ENCODE measurements at places on chromosomes 5 and 9.

DNA sequence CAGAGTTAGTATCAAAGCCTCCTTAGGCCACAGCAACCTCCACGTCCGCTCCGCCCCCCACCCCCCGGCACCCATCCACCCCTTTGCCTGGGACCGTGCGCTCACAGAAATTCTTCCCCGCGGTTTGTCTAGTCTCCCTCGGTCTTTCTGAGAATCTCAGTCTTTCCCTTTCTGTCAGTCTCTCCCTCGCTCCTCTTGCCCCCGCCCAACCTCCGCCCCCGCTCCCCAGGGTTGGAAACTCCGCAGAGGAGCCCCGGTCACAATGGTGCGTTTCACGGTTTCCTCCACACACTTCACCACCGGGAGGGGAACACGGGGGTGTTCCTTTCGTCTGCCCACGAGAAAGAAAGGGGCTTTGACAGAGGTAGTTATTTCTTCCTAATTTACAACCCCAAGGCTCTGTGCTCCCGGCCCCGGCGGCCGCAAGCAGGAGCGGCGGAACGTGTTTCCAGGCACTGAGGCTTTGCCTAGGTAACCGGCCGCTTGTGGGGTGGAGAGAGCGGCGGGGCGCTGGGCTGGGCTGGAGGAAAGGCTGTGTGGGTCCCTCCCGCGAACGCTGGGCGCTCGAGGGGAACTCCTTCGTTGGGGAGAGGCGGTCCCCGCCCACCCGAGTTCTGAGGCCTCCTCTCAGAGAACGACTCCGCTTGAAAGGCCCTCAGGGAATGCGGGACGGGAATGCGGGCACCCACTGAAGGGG, 2.1 kb downstream of the NR4A3 start:
- no peak for DNase-seq

- no peak for DNase-seq
These were observed 144.9 kb downstream of the GOLPH3 start for GRCh38 chr5:32029261-32029660.

GRCh38 chr5:40334242-40334635, 345.5 kb upstream of the PTGER4 start:
- no peak for DNase-seq

DNA sequence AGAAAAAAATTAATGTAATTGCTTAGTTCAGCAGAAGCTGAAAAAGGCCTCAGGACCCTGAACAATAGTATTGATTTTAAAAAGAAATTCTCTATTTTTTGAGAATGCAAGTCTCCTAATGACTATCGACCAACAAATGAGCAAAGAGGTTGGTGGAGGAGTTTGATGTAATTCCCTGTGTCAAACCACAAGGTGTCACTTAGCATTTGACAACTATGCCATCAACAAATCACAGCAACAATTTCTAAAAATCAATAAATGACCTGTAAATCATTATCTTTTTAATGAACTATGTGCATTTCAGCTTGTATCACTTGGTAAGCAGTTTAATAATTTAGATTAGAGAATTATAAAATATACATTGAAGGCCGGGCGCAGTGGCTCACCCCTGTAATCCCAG, 133.7 kb downstream of the PRELID2 start:
- DNase-seq = no peak

GRCh38 chr9:97039514-97039860, 545 bp upstream of the CTSV start:
- no peak for DNase-seq

DNA sequence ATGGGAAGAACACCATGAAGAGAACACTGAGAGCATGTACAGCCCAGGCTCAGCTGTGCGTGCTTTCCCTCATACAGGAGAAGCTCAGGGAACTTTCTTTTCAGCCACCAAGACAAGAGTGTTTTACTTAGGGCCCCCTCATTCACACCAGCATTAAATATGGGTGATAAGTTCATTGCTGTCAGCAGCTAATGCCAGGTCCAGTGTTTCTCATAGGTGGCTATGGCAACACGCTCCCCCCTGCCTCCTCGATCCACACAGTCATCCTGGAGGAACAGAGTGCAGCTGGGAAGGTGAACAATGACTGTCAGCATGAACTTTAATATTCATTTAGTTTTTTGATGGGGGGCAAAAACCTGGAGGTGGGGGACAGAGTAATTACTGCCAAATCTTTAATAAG, 54.4 kb downstream of the TEX10 start:
- no peak for DNase-seq

DNA sequence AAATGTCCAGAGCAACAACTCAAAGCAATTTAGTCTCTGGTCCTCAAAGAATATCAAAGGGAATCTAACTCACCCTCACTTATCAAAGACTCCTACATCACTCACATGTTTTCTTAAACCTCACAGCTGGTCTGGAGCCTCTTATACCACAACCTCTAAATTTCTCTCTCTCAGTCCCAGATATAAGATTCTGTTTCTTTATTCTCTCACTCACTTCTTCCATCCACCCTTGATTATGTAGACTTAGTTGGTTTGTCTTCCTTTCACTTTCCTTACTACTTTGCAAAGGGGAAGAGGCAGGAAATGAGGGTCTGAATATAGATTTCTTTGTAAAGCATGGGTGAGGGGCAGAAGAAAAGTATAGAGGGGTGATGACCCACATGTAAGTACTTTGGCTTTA, 75.4 kb upstream of the STARD4 start:
- DNase-seq = no peak

DNA sequence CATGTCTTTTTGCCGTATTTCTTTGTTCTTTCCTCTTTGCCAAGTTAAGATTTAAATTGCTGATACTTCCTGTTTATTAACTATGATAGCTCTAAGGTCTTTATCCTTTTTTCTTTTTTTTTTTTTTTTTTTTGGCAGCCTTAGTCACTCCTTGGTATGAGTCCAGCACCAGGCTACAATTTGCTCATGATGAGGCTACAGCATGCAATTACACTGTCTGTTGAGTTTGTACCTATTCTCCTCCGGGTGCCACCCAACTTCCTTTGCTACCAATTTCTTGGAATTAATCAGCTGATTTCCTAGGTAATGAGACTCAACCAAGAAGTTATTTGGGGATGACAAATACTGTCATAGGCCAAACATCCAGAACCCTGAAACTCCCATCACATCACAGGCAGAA, 25.5 kb downstream of the ACTL7B start:
- DNase-seq = no peak

DNA sequence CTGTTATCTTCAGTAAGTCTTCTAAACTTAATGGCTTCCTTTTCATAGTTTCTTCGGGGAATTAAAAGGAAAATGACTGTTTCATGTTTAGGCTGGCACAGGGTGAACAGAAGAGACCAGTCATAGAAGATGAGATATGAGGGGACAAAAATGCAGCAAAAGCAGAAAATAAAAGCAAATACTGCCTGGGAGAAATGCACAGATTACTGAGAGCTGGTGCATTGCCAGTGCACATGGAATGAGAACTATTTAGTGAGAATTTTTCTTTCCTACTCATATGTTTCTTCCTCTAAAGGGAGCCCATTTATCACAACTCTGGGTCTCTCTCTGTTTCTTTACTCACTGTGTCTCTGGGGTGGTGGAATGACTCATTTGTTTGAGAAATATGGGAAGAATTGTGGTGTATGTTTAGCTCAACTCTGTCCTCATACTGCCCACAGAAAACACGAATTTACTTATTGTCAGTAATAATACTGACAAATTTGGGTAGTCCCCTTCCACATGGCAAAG, 25.9 kb upstream of the ANKRD55 start:
- DNase-seq = no peak

DNA sequence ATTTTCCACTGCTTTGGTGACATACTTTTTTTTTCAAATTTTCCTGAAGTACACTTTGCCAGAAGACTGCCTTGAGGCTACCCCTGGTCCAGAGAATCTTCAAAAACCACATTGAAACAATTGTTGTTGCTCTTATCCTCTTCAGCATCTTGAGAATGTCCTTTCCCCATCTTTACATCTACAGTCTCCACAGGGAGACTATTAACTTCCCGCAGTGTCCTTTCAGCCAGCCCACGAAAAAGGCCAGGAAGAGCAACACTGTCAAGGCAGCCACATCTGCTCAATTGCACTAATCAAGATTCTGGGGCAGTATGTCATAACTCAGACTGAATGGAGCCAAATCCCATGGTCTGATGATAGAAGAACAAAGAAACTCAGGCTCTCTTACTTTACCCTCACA, 148.3 kb downstream of the ENC1 start:
- no peak for DNase-seq

DNA sequence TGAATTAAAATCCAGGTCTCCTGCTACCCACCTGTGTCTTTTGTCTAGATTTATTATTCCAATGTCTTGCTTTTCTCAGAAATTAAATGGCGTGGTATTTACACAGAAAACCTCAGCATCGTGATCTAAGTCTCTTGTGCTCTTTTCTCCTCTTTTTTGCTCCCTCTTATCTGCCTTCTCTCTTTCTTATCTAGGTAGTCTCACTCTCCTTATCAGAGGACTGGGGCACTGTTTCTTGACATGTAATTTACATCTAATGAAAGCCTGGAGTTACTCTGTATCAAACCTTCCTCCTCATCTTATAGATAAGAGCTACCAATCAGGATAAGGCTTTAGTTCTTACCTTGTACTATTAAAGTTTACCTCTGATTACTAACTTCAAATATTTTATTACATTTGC, 933.8 kb downstream of the TLE1 start:
- DNase-seq = no peak

- DNase-seq = no peak
These were observed 181.7 kb downstream of the DOCK8 start for GRCh38 chr9:396396-396795.

DNA sequence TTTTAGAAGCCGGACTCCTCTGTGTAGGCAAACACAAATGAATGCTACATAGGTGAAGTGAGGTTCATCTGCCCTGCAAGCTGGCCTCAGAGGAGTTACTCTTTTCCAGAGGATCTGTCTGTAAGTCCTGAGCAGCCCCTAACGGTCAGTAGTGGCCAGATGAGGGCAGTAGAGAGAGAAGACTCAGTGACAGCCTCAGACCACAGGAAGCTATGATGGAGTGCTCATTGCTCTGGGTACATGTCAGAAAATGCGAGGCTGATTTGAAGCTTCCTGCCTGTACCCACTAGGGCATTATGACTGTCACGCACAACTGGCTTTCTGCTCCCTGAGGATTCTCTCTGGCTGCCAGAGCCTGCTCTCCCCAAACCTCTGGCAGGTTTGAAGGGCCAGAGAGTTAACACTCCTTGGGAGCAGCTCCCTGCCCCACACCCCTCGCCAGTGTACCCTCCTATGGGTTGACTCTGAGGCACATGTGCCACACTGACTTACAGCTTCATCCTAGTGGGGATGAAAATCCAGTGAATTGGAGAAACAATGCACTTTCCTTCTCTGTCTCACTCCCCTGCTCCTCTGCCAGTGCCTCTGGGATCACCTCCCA, 141.5 kb downstream of the GABRG2 start:
- DNase-seq = no peak

DNA sequence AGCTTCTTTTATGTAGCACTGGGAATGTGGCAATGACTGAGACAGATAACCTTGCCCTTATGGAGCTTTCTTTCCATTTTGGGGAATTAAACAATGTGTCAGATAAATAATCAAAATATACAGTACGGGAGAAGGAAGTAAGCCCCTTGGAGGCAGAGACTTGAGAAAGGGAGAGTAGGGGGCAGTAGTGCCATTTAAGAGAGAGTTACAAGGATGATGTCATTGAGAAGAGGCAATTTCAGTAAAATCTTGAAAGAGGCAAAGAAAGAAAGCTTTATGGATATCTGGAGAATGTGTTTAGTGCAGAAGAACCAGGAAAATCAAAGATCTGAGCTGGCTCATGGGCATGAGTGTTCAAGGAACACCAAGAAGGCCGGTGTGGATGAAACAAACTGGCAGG, 77.3 kb downstream of the KCTD16 start:
- no peak for DNase-seq

- DNase-seq = no peak
These were observed 149.2 kb downstream of the LRRC70 start for GRCh38 chr5:62727861-62728260.

DNA sequence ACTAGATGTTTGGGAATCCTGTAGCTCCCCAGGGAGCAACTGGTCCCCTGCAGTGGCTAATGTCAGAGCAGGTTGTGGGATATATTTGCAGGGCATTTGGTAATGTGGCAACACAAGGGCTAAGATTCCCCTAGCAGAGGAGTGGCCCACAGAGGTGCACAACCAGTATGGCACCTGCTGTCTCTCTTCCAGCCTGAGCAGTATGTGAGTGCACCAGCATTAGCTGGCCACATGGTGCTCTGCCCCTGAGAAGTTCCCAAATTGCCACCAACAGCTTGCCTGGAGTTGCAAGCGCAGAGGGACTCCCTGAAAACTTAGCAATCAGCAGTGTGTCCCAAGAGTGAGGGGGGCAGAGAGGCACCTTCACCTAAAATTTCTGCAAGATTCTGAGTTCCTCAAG, 53.2 kb upstream of the SNCAIP start:
- no peak for DNase-seq

DNA sequence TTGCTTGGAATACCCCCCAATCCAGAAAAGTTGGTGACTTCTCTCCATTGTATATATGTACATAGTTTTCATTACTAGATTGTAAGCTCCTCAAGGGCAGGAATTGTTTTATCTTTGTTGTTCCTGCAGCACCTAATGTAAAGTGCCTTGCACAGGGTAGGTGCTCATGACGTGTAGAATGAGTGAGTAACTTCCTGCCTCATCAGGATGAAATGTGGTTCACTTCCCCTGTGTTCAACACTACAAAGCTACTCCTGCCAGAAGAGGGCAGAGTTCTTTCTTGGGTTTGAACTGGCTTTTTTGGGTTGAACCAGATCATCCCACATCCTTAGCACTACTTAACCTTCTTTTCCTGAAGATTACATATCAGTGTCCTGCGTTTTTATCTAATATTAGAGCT, 23.9 kb downstream of the GTF3C4 start:
- no peak for DNase-seq

DNA sequence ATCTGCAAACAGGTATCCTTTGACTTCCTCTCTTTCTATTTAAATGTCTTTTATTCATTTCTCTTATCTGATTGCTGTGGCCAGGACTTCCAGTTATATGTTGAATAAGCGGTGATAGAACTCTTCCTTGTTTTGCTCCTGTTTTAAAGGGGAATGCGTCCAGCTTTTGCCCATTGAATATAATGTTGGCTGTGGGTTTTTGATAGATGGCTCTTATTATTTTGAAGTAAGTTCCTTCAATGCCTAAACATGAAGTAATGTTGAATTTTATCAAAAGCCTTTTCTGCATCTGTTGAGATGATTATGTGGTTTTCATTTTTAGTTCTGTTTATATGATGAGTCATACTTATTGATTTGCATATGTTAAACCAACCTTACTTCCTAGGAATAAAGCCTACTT, 300.5 kb upstream of the CTNND2 start:
- DNase-seq = no peak

- no peak for DNase-seq
These were observed 248.6 kb upstream of the NR4A3 start for GRCh38 chr9:99573085-99573484.

- DNase-seq = no peak
These were observed 247.7 kb upstream of the RFX3 start for GRCh38 chr9:3773362-3774060.

All from GM18507 (cell line).